ENCODE measurements at places on chromosomes 12 and 14.

- no peak for DNase-seq
Observed at GRCh38 chr14:72178517-72178916, 246.3 kb downstream of the RGS6 start.

- no peak for DNase-seq
Observed at GRCh38 chr12:120540445-120540844, 6.3 kb downstream of the RNF10 start.

DNA sequence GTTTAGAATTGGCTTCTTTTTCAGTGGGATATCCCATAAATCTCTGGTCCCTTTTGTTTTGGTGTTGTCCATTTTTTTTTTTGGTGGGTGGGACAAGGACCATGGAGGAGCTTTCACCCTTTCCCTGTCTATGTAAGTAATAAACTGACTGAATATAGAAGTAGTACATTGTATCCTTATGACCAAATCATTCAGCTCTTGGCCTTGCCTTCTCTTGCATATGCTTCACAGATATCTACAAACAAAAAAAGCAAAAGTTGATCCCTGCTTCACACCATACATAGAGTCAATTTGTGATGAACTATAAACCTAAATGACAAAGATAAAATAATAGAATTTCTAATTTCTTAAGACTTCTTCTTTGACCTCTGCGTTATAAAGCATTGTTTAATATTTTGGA lies 59.8 kb downstream of the SIX1 start:
- DNase-seq: no peak

GRCh38 chr14:93643127-93643526 lies 145.2 kb downstream of the PRIMA1 start:
- no peak for DNase-seq

GRCh38 chr12:84804691-84805473 lies 107.7 kb downstream of the SLC6A15 start:
- no peak for DNase-seq

- DNase-seq: no peak
Observed at GRCh38 chr12:109580272-109580671, 6.7 kb downstream of the MVK start.

- DNase-seq: peak; percentile 83
Observed at GRCh38 chr12:128069359-128069997, 197.5 kb upstream of the TMEM132C start.

- DNase-seq: no peak
Observed at GRCh38 chr12:117096501-117097042, 2.6 kb downstream of the TESC start.

- no peak for DNase-seq
Observed at GRCh38 chr12:79125358-79125757, 260.8 kb downstream of the SYT1 start.

GRCh38 chr12:115135800-115136211 lies 451.8 kb upstream of the TBX3 start:
- peak; percentile 61 for DNase-seq

DNA sequence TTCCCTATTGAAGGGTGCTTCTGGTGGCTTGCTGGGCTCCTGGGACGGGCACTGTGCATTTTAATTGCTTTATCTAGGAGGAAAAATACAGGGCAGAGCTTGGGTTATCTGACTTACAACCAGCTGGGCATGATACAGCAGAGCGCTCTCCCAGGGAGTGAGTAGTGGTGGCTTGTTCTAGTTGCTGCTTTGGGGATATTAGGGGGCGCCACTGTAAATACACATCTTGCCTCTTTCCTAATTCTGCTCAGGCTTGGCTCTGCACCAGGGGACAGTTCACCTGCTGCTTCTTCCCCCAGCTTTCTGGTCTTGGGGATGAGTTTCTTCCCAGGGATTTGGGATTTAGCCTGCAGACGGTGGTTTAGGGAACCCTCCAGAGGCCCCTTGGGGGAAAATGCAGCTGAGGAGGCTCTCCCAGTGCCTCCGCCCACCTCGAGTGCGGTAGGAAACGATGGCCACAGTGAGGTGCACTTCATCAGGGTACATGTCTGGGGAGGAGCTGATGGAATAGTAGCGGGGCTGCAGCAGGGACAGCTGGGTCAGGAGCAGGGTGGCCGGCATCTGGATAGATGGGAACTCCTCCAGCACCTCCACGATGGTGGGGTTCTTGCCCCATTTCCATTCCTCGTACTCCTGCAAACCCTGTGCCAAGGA lies 36.9 kb upstream of the FBXO21 start:
- DNase-seq: no peak

DNA sequence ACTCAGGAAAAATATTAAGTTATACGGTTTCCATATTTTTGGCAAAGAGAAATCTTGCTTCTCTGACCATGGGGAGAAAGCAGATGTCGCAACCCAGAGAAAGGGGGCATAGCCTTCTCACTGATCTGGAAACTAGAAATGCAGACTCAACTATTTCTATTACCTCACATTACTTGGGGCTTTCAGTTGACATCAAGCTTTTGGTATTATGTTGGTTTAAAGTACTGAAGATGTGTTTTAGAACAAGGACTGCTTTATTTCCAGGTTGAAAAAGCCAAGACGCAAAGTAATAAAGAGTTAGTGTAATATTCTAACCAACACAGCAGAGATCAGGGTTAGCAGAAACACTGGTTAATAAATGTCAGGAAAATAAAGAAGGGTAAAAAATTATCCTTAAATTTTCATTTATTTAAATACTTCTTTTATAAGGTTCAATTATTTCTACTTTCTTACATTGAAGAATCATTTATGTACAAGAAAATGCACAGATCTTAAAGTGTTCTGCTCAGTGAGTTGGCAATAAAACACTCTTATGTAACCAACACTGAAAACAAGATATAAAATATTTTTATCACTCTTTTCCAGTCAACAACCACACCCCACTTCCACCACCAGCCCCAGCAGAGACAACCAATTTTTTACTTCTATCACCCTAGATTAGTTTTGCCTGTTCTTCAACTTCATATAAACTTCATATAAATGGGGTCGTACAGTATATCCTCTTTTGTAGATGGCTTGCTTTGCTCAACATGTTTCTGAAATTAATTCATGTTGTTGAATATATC lies 26.0 kb downstream of the DCP1B start:
- DNase-seq: no peak

GRCh38 chr12:29176941-29177340 lies 27.9 kb downstream of the FAR2 start:
- DNase-seq: no peak

DNA sequence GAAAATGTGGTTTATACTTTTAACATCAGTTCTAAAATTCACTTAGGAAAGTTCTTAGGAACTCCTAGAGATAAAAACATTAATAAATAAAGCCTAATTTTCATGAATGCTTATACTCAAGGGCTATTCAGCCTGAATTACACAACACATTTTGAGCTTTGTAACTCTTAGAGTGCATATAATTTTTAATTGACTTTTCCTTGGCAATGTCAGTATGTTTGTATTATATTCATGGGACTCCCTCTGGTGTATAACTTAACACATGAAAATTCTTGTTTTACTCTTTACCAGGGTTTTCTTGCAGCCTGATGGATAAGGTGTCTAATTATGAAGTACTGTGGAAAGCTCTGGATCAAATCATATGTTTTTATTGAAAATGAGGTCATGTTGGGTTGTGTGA lies 150.6 kb upstream of the HMGA2 start:
- no peak for DNase-seq

- DNase-seq: no peak
Observed at GRCh38 chr12:59651229-59651920, 55.5 kb downstream of the SLC16A7 start.

DNA sequence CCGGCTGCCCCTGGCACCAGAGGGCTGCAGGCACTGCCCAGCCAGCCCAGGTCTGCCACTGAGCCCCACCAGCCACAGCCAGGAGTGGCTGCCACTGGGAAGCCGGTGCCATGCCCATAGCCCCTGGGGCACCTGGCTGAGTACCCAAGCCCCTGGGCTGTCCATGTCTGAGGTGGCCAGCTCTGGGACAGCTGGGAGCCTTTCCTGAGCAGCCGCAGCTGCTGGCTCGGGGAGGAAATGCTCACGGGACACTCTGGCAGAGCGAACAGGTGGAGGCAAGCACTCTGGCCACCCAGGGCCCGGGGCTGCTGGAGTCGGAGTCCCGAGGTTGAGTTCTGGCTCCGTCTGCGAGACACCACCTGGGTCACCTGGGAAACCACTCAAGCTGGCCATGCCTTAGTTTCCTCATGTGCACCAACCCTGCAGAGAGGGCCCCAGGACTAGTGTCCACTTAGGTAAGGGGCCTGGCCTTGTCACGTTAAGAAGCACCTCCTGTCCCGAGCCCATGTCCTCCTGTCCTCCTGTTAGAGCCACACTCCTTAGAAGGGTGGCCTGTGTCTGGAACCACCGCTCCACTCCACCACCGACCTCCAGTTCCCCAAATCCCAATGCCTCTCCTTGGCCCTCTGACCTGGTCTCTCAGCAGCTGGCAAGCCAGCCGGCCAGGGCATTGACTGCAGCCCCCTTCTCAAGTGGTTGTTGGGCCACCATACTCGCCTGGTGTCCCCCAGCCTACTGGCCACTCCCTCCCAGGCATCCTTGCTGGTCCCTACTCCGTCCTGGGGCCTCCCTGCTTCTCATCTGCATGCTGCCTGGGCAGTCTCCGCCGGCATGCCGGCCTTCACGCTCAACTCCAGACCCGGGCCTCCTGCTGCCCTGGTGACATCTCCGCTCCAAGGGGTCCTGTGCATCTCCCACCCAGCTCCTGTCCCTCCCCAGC lies 45.3 kb downstream of the BEGAIN start:
- no peak for DNase-seq

DNA sequence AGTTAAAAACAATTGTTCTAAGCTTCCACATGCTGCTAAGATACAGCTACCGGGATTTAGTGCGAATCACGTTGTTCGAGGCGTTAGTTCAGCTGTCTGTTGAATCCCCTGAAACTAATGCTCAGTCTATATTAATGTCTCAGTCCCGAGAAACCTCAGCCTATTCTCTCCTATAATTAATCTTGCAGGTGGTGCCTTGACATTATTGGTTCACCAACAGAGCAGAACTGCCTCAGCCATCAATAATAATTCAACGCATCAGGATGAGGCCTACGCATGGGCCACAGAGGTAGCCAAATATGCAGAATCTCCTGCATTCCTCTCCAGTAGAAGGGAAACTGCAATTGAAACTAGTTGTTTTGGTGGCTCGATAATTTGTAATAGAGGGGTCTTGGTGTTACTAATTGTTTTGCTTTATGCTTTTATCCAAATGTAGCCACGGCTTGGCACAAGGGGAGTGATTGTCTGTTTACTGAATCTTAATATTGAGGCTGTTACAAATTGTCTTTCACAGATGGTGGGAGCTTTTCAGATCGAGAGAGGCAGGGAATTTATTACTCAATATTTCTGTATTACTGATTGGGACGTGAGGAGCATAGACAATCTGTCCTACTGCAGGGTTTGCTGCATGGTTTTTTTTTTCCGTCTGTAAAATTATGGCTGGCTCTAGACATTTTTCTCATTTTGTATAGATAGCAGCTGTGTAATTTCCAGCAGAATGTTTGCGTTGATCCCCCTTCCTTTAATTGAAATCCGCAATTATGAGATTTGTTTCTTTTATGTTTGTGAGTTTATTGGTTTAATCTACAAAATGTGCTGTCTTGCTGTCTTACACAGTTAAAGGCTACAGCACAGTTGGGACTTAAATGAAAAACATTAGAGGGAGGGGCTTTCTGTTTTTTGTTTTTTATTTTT lies 1036.5 kb upstream of the NOVA1 start:
- no peak for DNase-seq

DNA sequence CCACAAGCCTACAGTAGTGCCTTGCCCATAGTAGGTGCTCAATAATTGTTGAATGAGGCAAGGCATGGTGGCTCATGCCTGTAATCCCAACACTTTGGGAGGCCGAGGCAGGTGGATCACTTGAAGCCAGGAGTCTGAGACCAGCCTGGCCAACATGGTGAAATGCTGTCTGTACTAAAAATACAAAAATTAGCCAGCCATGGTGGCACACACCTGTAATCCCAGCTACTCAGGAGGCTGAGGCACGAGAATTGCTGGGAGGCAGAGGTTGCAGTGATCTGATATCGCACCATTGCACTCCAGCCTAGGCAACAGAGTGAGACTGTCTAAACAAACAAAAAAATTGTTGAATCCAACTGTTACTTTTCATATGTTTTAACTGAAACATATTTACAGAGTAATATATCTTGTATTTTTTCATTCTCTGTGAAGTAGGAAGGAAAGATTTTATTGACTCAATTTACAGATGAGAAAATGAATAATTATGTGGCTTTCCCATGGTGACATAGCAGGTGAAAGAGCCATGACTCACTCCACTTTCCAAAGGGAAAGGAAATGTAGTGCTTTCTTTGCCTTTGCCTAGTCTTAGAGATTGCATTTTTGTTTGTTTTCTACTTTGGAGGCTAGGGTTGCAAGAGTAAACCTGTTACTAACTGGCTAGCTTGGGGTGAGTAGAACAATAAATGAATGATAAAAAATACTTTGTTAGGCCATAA lies 95.4 kb upstream of the SLC38A4 start:
- DNase-seq: no peak

GRCh38 chr14:65879248-65880009 lies 466.9 kb downstream of the FUT8 start:
- DNase-seq: no peak

- peak; percentile 39 for DNase-seq
Observed at GRCh38 chr12:79557690-79558315, 133.0 kb downstream of the PAWR start.

GRCh38 chr12:52903855-52904508 lies 894 bp downstream of the KRT8 start:
- peak; percentile 80 for DNase-seq

DNA sequence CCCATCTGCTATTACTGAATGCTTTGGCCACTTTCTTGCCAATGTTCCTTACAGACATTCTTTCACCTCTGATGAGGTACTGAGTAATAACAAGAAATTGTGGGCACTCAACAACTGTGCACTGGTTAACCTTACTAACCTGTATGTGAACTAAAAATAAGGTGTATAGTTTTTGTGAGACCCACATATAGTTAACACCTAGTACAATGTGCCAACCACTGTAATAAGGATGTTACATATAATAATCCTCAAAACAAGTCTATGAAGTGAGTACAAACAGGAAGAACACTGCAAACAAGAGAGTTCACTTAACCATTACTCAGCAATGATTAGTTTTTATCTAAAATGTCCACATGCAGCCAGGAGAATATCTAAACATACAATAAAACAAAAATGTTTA lies 4.5 kb downstream of the DDHD1 start:
- no peak for DNase-seq

GRCh38 chr12:9364224-9365176 lies 156.3 kb upstream of the PZP start:
- DNase-seq: peak; percentile 34

- DNase-seq: no peak
Observed at GRCh38 chr12:28851781-28852180, 297.3 kb upstream of the FAR2 start.

- DNase-seq: no peak
Observed at GRCh38 chr12:109779382-109779781, 53.8 kb downstream of the TRPV4 start.

GRCh38 chr12:55685671-55686070 lies 22.0 kb downstream of the ITGA7 start:
- no peak for DNase-seq

- peak; percentile 27 for DNase-seq
Observed at GRCh38 chr12:11663130-11663529, 13.7 kb downstream of the ETV6 start.

DNA sequence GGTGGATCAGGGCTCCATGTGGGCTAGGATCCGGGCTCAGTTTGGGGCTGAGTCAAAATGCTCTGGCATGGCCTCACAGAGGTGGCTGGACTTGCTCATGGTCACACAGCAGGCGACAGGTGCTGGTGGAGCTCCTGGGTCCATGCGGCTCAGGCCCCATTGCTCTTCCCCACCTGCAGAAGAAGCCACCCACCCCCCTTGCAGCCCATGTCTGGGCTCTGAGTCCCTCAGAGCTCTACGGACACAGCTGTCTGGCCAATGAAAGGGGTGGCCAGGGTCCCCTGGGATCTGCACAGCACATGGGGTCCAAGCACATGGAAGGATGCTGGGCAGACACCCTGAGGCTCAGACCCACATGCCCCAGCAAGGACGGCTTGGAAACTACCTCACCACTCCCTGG lies 17.0 kb upstream of the C14orf180 start:
- no peak for DNase-seq
